Naive B cell (primary cell): ENCODE measurements at places on chromosomes 7 and 10. TPM values are rescaled to one million over a fixed set of nuclear protein-coding genes. Genes with fewer than 3 reads are reported as not detected.

Gene HOXA10
- polyA plus RNA-seq: not detected

DNA sequence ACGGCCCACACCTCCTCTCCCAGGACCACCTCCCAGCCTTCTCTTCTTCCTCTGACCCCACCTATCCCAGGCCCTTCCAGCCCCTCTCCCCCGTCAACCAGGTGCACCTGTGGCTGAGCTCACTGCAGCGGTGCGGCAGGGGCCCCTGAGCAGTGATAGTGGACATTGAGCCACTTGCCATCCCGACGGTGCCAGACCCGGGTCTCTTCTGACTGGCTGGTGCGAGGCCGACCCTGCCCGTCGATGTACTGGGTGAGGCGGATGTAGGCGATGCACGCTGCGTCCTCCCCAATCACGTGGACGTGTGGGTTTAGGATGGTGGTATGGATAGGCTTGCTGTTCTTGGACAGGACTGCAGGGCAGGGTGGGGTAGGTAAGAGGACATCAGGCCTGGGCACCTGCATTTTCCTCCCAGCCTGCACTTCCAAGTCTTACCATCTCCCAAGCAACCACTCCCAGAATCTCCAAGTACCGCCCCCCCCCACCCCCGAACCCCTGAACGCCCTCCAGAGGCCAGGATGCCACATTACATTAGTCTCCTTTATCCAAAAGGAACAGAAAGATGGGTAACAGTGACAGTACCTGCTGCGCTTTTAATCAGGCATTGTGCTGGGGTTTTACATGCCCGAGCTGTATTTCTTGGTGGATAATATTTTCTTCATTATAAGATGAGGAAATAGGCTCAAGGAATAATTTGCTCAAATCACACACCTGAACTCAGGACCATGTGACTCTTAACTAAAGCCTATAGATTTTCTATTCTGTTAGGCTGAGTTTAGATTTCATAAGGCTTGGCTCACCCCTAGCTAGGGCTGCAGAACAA lies 3.7 kb upstream of the NDST2 start:
- no peak for DNase-seq

GRCh38 chr7:69678494-69679187 lies 80.4 kb downstream of the AUTS2 start:
- DNase-seq: no peak

DNA sequence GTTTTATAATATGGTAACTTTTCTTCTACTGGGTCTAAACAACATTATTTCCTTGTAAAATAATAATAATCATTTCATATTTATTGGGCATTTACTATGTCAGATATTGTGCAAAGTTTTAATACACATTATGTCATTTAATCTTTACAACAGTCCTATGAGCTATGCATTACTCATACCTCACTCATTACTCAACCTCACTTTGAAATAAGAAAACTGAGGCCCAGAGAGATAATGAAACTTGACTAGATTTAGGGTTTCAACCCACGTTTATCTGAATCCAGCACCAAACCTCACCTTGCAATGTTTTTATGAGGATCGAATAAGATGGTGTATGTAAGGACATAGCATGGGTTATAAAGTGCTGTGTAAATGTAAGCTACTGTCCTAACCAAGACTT lies 153.2 kb upstream of the SLC13A1 start:
- DNase-seq: no peak

DNA sequence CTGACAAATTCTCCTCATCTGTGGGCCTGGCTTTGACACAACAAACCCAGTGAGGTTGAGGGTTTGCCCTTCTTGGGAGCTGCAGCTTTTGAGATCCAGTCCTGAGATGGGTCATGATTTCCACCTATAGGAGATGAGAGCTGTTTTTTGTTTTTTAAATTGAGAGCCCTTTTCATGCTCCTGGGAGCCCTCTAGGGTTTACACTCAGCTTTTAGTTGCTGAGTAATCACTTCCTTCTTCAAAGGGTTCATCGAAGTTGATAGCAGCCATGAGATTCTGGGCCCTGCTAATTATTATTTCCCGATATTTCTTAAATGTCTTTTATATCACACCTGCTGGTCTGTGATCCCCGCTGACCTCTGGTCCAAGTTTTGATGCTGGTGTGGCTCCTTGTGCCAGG lies 47.3 kb upstream of the VIPR2 start:
- DNase-seq: no peak

Gene EPO
- not detected for polyA plus RNA-seq

DNA sequence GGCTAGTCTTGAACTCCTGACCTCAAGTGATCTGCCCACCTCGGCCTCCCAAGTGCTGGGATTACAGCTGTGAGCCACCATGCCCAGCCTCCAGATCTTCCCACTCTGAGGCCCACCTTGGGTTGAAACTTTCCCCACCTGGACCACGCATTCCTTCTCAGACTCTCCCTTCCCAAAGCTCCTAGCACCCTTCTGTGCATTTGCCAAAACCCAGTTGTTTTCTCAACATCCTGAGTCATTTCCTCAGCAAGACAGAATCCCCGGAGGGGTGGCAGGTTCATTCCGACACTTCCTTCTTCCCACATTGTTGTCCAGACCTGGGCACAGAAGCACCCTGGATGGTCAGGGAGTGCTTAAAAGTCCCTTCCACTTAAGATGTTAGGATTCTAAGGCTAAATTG lies 28.9 kb downstream of the BAG3 start:
- DNase-seq: no peak

DNA sequence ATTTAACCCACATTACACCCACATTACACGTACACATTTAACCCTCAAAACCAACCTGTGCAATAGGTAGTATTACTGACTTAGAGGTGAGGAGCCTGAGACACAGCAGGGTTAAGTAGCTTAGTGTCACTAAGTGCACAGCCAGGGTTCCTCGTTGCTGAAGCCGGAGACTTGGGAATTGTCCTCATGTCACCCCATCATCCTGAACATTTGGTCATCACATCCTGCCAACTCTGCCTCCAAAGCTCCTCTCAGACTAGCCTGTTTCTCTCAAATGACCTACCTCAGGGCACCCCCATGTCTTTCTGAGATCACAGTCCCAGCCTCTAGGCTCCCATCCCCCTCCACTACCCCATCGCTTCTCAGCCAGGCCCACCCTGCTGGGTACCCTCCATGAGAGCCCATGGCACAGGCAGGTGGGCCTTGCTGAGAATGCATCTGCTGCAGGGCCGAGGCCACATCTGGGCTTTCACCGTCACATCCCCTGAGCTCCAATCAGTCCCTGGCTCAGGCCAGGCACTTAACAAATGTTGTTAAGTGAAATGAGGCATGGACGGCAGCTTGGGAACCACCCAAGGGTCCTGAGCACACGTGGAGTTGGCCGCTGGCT lies 21.1 kb upstream of the PCBD1 start:
- no peak for DNase-seq

Gene CPEB3
- polyA plus RNA-seq: 2.5 TPM

Gene MRLN
- not detected for polyA plus RNA-seq

- no peak for DNase-seq
Measured at GRCh38 chr10:116740971-116741370, 1.4 kb downstream of the HSPA12A start.

GRCh38 chr10:16386855-16387254 lies 50.0 kb upstream of the PTER start:
- DNase-seq: no peak

Gene SPDYE1
- 0.17 TPM for polyA plus RNA-seq

DNA sequence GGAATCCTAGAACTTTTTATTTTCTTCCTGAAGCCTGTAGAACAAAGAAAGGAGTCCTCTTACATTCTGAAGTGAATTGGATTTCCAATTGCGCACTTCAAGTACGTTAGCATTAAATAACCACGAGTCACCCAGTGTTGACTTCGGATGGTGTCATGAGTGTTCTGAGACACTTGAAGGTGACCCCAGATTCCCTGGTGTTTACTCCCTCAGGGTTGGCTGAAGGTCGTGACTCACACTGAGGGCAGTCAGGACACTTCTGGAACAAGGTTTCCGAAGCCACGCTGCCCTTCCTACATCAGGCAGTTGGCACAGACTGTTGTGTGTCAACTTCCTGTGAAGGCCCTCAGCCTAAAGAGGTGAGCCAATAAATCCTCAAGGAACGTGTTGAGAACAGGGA lies 186.6 kb upstream of the CELF2 start:
- no peak for DNase-seq

- DNase-seq: no peak
Measured at GRCh38 chr10:77513781-77514331, 123.8 kb downstream of the KCNMA1 start.

Gene LRIT1
- polyA plus RNA-seq: not detected

- DNase-seq: no peak
Measured at GRCh38 chr10:104117839-104118323, 4.1 kb upstream of the SFR1 start.

DNA sequence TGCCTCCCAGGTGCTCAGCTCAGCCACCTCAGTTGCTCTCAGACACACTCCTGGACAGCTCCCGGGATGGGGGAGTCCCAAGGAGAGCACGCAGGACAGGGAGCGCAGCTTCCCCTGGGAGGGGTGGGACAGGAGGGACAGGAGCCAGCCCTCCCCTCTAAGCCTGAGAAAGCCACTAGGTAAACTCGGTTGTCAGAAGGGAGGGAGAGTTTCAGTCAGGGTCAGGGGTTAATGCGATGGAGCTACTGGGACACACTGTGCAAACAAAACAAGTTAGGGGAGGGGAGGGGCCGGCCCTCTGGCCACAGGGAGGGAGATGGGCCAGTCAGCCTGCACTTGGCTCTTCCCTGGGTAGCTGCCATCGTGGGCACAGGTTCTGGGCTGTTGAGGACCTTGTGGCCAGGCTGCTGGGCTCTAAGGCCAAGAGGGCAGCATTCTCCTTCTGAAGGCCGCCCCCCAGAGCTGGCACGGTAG lies 31.1 kb downstream of the KAZALD1 start:
- DNase-seq: no peak

DNA sequence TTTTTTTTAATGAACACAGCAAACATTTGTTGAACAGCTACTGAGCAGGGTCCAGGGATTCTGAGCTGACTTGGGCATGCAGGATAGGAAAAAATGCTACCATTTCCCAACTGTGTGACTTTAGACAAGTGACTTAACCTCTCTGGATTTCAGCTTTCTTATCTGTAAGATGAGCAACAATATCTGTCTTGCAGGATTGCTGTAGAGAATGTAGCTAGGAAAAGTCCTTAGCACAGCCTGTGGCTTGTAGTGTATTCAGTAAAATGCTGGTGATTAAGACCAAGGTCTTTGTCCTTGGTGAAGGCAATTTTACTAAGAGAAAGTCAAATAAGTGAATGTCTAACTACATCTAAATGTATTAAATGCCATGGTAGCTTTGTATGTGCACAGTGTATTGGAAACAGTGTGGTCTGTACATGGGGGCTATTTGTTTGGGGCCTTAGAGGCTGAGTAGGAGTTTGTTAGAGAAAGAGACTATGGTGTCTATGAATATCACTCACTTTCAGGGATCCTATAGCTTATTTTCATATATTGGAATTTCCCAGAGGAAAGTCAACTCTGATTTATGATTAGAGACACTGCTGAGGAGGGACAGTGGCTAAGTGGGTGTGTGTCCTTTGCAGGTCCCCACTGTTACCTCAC lies 118.9 kb downstream of the CDH23 start:
- no peak for DNase-seq

Gene PFKFB3
- 2.9 TPM for polyA plus RNA-seq

DNA sequence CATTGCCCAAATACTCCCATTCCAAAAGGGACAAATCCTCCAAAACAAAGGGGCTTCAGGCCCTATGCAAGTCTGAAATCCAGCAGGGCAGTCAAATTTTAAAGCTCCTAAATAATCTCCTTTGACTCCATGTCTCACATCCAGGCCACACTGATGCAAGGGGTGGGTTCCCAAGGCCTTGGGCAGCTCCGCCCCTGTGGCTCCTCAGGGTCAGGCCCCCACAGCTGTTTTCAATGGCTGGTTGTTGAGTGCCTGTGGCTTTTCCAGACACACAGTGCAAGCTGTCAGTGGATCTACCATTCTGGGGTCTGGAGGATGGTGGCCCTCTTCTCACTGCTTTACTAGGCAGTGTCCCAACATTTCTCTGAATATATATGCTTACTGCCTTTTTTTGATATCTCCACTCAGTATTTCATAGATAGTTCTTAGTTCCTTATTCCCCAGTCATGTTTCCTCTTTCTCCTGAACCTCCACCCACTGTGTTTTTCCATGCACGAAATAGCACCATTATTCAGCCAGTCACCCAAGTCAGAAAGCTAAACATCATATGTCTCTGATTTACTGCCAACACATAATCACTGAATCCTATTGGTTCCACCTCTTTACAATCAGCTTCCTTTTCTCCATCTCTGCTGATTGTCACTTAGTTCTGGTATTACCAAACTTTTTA lies 172.6 kb upstream of the CACNA2D1 start:
- DNase-seq: no peak

- DNase-seq: no peak
Measured at GRCh38 chr10:44016589-44017482, 368.1 kb downstream of the CXCL12 start.

- no peak for DNase-seq
Measured at GRCh38 chr7:55013851-55014250, 5.0 kb upstream of the EGFR start.

Gene TSPAN13
- polyA plus RNA-seq: 241 TPM

GRCh38 chr7:150476285-150476684 lies 25.9 kb downstream of the GIMAP8 start:
- no peak for DNase-seq

Gene GARIN1A
- not detected for polyA plus RNA-seq

DNA sequence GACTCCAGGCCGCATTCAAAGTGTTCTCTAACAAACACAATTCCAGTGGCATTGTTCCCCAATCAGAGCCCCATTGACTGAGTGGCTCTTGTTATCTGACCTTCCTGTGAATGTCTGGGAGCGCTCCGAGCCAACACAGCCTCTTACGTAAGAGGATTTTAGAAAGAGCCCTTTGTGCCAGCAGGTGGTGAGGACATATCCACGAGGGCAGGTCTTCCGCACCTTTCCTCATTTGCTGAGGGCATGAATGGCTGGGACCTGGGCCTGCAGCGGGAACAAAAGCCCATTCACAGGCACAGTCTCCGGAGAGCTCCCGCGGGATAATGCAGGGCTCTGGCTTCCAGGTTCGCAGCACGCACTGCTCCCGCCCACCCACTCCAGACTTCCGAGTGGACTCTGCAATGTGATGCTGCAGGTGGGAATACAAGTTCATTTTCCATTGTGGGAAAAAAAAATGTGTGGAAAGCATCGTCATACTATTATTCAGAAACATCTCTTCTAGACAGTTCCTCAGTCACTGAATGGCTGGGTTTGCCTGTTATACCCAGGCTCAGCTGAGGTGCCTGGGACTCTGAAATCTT lies 295.0 kb upstream of the IGFBP3 start:
- no peak for DNase-seq

DNA sequence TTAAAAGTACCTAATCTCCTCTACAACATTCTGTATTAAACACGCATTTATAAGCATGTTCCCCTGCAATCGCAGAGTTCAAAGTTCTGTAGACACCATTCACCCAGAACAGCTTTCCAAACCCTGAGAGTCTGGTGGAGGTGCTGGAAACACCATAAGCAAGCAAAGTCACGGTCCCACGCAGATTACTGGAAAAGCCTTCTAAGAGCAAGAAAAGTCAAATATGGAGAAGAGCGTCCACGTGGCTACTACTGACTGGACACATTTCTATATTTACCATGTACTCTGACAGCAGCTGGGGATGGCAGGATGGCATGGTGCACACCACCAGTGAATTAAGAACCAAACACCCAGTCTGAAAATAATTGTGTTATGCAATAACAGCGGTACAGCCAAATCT lies 97.7 kb downstream of the PARD3 start:
- no peak for DNase-seq

- DNase-seq: no peak
Measured at GRCh38 chr7:46716926-46717325, 795.9 kb upstream of the IGFBP3 start.

Gene SPDYE8
- polyA plus RNA-seq: not detected

GRCh38 chr10:115879372-115880089 lies 393.5 kb downstream of the GFRA1 start:
- DNase-seq: no peak

Gene GPER1
- polyA plus RNA-seq: not detected

GRCh38 chr10:103975169-103975568 lies 8.2 kb downstream of the SLK start:
- DNase-seq: no peak

Gene NKX1-2
- polyA plus RNA-seq: not detected
